Right cardiac atrium (tissue), 5 donors: ENCODE measurements at places on chromosomes 4 and X.
A peak's percentile ranks its signal among the peaks of the same experiment; 100 is the strongest.

DNA sequence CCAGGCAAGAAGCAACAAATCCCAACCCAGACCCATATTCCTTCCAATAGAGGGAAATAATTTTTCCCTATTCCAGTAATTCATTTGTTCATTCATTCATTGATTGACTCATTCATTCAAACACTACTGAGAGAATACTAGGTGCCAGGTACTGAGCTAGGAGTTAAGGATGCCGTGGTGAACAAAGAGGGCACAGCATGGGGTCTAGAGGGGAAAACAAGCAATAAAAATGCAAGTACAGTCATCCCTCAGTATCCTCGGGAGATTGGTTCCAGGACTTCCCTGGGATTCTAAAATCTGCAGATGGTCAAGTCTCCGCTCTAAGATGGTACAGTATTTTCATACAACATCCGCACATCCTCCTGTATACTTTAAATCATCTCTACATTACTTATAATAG is 18.7 kb downstream of the RASGEF1B start:
- no peak for DNase-seq

GRCh38 chrX:150199803-150200202 is 163.3 kb upstream of the MAMLD1 start:
- DNase-seq: no peak

- DNase-seq: no peak
Measured at GRCh38 chr4:174365018-174365587, 81.4 kb downstream of the CEP44 start.

- no peak for DNase-seq
Measured at GRCh38 chrX:81231476-81231875, 29.6 kb downstream of the SH3BGRL start.

GRCh38 chr4:174505892-174506291 is 16.4 kb downstream of the HPGD start:
- no peak for DNase-seq

GRCh38 chr4:98671131-98671530 is 12.7 kb upstream of the TSPAN5 start:
- no peak for DNase-seq

- DNase-seq: no peak
Measured at GRCh38 chr4:167109859-167110258, 124.4 kb downstream of the SPOCK3 start.

DNA sequence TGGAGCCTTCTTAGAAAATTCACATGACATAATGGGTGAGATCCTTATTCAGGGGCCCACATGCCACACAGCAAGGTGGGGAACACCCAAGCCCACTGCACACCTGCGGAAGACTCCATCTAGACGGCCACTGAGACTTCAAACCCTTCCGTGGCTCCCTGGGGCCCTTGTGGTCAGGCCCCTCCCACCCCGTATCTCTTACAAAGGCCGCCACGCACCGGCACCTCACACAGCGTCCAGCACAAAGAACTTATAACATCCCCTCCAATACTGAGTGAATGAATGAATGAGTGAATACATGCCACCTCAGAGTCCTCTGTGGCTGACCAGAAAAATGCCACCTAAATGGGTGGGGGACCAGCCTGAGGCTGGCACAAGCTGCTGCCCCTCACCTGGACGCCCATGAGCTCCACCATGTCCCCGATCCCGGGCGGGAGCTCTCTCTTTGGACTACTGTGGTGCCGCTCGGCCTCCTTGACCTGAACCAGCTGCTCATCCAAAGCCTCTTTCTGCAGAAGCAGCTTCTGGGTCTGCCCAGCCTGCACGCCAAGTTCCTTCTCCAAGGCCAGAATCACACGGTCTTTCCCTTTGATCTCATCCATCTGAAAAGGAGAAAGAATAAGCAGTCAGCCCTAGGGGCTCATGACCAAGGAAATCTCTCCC is 66.9 kb upstream of the C4orf50 start:
- DNase-seq: no peak

- DNase-seq: no peak
Measured at GRCh38 chrX:81728622-81729021, 526.7 kb downstream of the SH3BGRL start.

GRCh38 chrX:13028871-13029636 is 15.4 kb downstream of the FAM9C start:
- DNase-seq: peak; percentile 54

GRCh38 chr4:1576961-1577821 is 106.9 kb downstream of the FAM53A start:
- peak; percentile 43 for DNase-seq

- no peak for DNase-seq
Measured at GRCh38 chr4:52376132-52376704, 282.9 kb downstream of the USP46 start.

DNA sequence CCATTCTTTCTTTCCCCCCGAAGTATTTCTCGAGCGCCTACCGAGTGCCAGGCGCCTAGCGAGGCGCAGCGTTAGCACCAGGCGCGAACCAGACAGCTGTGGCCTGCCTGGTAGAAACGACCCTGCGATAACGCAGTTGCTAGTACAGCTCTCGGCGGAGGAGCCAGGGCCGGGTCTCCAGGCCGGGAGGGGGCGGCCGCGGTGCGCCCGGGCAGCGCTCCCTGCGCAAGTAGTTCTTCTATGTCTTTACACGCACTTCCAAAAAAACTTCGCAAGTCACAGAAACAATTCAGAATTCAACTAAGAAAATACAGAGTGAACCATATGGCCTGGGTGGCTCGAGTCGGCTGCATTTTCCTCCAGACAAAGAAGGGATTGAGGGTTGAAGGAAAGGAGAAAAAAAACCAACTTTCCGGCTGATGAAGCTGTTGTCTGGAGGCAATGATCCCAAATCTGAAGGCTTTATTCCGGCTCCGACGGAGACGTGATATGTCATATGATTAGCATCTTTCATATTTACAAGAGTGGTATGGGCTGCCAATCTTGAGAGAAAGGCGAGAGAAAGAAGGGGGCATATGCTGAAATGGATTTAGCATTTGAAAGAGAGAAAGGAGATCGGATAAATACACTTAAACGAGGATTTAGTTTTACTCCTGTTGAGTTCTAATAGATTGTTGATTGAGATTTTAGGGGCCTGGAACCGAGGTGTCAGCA is 7.2 kb upstream of the NEUROG2 start:
- peak; percentile 76 for DNase-seq

GRCh38 chr4:168723569-168723968 is 226.7 kb downstream of the PALLD start:
- DNase-seq: no peak

DNA sequence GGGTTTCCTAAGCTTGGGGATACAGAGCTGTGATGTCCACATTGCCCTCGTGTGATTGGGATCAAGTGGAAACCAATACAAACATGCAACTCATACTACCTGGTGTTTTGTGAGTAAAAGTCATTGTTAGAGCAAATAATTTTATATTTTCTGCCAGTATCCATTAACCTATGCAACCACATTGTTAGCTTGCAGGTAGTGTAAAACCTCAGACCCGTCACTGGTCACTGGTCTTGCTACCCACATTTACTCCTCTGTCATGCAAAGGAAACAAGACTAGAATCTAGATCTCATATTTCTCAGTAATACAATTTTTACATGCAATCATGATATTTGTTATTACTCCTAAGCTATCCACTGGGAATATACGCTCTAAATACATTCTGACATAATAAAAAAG is 324.3 kb upstream of the NDST4 start:
- no peak for DNase-seq

DNA sequence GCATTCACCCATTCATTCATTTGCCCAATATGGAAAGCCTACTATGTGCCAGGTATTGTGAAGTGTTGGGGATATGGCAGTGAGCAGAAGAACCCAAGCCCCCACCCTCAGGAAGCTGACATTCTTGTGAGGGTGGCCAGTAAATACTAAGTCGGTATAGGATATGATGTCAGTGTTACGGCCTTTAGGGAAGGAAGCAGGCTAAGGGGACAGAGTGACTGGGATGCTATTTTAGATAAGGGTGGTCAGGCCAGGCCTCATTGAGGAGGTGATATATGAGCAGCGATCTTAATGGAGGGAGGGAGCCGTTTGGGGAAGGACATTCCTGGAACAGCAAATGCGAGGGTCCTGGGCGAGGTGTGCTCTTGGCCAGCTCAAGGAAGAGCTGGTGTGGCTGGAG is 2.0 kb downstream of the ATP6AP1 start:
- DNase-seq: no peak

DNA sequence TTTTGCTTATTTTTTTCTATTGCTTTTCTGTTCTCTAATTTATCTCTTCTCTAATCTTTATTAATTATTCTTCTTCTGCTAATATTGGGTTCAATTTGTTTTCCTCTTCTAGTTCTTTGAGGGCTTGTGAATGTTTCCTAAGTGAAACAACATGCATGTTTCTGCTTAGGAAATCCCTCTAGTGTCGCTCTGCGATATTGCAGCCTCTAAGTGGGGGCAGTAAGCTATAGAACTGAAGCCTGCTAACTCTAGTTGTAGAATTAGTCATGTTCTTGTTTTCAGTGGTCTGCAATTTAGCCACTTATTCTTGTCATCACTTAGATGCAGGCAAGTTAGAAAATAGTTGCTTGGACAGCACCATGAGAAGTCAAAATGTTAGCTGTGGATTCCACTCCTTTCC is 222.6 kb downstream of the SPIN4 start:
- peak; percentile 2 for DNase-seq

GRCh38 chr4:152909901-152910300 is 26.2 kb upstream of the FHDC1 start:
- DNase-seq: no peak

- DNase-seq: no peak
Measured at GRCh38 chrX:19179389-19179788, 57.1 kb upstream of the ADGRG2 start.

DNA sequence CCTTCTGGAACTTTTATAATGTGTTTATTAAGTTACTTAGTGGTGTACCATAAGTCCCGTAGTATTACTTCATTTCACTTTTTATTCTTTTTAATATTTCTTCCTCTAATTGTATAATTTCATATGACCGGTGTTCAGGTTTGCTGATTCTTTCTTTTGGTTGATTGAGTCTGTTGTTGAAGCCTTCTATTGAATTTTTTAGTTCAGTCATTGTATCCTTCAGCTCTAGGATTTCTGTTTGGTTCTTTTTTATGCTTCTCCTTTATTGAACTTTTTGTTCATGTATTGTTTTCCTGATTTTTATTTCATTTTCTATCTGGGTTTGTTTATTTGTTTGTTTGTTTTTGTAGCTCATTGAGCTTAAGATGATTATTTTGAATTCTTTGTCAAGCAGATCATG is 8.8 kb downstream of the CEP44 start:
- DNase-seq: no peak

DNA sequence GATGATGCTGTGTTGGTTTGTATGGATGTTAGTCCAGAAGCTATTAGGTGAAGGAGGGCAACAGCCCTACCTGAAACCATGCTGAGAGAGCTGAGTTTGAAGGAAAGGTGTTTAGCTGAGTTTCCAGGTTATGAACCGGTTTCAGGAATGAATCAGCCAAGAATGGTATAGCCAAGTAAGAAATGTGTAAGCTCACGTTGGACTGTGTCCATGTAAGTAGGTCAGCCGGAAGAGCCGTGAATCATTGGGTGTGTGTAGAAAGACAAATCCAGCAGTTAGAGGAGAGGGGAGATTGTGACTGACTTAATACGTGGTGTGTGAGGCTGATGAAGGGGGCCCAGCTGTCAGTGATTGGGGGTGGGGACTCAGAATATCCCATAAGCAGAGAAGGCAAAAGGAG is 77.2 kb upstream of the SPIN4 start:
- DNase-seq: no peak

GRCh38 chr4:184382189-184382846 is 92.0 kb downstream of the IRF2 start:
- no peak for DNase-seq

- DNase-seq: no peak
Measured at GRCh38 chrX:22795671-22796070, 204.1 kb upstream of the DDX53 start.

GRCh38 chrX:9873952-9874351 is 87.7 kb downstream of the SHROOM2 start:
- no peak for DNase-seq

- DNase-seq: no peak
Measured at GRCh38 chr4:48122756-48123155, 11.3 kb downstream of the TXK start.

DNA sequence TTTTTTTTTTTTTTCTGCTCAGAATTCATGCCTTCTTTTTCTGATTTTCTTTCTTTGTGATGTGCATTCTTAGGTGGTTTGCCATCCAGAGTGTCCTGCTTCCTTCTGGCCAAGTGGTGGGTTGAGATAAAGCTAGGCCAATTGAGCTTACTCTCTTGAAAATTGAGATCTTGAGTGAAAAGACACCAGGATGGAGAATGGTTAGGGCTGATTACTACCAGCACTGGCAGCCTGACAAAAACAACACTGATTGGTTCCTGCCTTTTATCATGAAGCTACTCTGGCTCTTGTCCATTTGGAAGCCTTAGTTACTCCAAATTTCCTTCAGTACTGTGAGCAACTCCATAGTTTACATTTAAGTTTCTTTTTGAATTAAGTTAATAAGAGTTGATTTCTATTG is 404.0 kb downstream of the PPARGC1A start:
- no peak for DNase-seq

GRCh38 chr4:112860830-112861690 is 188.4 kb upstream of the ANK2 start:
- no peak for DNase-seq

- no peak for DNase-seq
Measured at GRCh38 chr4:84750260-84750959, 167.5 kb downstream of the CDS1 start.

DNA sequence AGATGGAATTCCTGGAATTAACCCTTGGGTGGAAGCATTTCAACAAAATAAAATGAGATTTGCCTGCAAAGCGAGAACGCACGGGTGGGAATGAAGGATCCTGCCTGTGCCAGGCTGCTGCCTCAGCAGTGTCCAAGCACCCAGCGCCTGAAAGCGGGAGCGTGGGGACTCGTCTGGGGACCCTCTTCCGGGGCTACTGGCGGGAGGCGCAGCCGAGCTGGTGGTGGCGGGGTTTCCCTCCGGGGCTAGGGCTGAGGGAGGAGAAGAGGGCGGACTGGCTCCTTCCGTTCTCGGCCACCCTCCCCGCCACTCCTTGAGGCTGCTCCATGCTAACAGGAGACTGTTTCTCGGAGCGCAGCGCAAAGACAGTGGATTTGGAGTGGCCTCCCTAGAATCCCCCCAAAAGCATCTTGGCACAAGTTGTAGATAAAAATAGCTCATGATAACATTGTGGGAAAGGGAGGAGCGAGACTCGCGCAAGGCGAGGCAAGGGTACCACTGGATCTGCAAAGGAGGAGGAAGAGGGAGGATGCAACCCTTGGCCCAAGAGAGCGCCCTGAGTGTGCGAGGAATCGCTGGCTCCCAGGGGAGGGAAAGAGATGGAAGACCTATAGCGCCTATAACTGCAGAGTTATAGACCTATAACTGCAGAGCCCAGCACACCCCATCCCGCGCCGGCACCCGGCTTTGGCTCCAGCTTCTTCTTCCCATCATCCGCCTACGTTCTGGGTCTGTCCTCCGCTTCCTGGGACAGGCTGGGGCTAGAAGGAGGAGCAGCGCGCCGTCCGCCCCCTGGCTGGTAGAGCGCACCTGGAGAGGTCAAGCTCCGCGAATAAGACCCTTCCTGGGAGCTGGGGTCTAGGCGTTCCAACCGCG is 1.3 kb downstream of the HS3ST1 start:
- DNase-seq: peak; percentile 58
